NCI-H2081 treated with DMSO at 0.1 percent for 48 hours (cell line): ENCODE measurements at places on chromosomes 16 and 17.

DNA sequence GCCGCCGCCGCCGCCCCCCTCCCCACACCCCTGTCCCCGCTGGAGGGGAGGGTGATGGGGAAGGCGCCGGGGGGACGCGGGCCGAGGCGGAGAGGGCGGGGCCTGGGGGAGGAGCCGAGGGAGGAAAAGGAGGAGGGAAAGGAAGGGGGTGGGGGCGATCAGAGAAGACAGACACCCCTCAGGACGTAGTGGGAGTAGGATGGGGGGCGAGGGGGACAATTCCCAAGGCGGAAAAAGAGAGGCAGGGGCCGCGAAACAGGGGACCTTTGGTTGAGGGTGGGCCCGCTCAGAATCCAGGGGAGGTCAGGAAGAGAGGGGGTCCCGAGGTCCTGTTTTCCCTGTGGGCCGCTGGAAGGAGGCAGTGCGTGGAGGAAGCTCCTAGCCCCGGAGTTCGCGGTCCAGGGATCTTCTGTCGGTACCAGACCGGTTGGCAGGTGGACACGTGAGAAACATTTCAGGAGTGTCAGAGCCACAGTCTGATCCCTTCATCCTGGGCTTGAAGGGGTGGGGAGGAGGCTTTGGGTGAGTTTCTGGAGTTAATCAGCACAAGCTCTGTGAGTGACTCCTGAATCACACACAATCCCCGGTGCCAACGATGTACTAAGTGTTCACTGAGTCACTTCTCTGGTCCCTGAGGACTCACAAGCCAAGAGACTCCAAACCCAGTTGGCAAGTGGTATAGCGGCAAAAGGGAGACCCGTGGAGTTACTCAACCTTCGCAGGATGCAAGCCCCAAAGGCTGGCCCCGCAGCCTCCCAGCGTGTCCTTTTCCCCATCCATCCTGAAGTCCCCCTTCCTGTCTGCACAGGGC lies at the start of gene XYLT1:
Gene XYLT1, minus strand, starts transcription at position 53 of the 811 bp plus-strand sequence. CDS start 164 bp downstream, outside the sequence.
- DNase-seq, result no peak

- DNase-seq, result no peak
Observed at GRCh38 chr16:14013571-14014283, 57.4 kb upstream of the MRTFB start.

- no peak for DNase-seq
Observed at GRCh38 chr17:50203086-50203485, 1.7 kb upstream of the COL1A1 start.

- DNase-seq, result no peak
Observed at GRCh38 chr16:89582614-89583196, 7.1 kb downstream of the CPNE7 start.

GRCh38 chr16:87165885-87166284 lies 151.3 kb downstream of the C16orf95 start:
- no peak for DNase-seq

DNA sequence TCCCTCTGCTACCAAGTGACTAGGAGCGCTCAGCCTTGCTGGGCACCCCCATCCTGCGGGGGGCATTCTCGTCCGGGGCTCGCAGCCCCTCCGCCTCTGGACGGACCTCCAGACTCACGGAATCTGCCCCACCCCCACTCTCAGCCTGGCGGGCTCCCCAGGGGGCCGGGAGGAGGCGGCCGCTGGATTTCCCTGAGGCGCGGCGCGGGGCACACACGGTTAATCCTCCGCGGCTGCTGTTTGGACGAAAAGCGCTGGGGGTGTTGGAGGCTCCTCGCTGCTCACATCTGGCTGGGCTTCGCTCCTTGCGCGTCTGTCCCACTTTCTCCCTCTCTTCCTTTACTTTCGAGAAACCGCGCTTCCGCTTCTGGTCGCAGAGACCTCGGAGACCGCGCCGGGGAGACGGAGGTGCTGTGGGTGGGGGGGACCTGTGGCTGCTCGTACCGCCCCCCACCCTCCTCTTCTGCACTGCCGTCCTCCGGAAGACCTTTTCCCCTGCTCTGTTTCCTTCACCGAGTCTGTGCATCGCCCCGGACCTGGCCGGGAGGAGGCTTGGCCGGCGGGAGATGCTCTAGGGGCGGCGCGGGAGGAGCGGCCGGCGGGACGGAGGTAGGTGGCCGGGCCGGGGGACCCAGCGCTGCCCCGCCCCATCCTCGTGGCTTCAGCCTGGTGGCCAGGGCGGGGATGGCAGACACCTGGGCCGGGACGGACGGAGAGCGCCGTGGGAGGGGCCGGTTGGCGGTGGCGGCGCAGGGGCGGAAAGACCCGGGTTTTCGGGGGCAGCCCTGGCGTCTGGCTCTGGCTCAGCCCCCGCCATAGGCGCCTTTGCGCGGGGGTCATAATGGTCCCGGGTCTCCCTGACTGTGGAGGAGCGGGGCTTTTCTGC lies at the start of gene C1QTNF1:
Gene C1QTNF1, plus strand, starts transcription at position 284 of the 886 bp plus-strand sequence. CDS start 19,800 bp downstream, outside the sequence.
- DNase-seq, result no peak

- no peak for DNase-seq
Observed at GRCh38 chr17:50690887-50691549, 16.7 kb downstream of the ANKRD40 start.

DNA sequence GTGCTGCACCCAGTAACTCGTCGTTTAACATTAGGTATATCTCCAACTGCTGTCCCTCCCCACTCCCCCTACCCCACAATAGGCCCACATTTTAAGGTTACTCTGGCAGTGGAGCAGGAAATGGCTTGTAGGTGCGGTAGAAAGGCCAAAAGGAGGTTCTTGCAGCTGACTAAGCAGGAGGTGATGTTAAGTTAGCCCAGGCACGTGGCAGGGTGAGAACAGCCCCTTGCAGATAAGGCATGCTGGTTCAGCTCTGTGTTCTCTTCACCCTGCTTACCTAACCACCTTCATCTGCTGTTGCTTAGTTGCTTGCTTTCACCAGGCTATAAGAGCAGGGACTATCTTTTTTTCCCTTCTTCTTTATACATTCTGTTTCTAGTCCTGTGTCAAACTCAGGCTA lies 1082.8 kb upstream of the RBFOX1 start:
- DNase-seq, result no peak

DNA sequence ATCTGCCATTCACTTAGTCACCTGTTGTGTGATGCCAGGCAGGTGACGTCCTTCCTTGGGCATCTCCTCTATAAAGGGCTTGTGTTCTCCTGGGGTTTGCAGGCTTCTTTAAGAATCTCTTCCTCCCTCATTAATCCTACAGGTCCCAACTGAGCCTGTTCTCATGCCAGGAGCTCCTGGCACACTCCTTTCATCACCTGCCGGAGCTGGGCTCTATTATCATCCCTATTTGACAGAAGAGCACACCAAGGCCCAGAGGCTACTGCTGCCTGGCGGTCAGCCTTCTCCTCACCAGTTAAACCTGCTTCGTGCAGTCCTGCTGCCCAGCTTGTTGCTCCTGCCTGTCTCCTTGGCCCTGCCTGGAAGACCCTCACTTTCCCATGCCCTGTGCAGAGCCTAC lies 51.2 kb downstream of the RAI1 start:
- DNase-seq, result no peak

- no peak for DNase-seq
Observed at GRCh38 chr17:36932694-36933511, 4.4 kb upstream of the LHX1 start.

- no peak for DNase-seq
Observed at GRCh38 chr17:386141-386876, 33.7 kb upstream of the RPH3AL start.

DNA sequence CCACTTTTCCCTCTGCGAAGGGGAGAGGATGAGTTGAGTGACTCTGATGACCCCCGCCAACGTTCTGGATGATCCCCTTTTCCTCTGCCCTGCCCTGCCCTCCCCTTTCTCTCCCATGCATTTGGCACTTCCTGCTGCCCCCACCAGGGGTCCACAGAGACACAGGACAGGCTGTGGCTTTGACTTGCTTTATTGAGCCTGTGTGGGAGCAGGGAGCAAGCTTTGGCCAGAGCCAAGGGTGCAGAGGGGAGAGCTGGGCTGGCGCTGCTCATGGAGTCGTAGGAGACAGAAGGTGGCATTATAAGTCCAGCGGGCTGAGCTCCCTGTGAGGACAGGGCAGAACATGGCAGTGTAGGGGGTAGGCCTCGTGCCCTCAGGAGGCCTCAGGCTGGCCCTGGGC lies 1.6 kb downstream of the PPY start:
- DNase-seq, result no peak

GRCh38 chr17:37789021-37789565 lies 44.2 kb upstream of the HNF1B start:
- no peak for DNase-seq

- no peak for DNase-seq
Observed at GRCh38 chr16:85552980-85553435, 60.1 kb upstream of the GSE1 start.

- no peak for DNase-seq
Observed at GRCh38 chr16:54462151-54462651, 175.6 kb upstream of the IRX3 start.

DNA sequence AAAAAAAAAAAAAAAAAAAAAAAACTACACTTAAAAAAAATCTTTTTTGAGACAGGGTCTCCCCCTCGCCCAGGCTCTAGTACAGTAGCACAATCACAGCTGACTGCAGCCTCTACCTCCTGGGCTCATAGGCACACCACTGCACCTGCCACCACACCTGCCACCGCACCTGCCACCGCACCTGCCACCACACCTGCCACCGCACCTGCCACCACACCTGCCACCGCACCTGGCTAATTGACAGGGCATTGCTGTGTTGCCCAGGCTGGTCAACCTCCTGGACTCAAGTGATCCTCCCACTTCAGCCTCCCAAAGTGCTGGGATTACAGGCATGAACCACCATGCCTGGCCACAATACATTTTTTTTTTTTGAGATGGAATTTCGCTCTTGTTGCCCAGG lies 17.6 kb upstream of the WDR45B start:
- no peak for DNase-seq

DNA sequence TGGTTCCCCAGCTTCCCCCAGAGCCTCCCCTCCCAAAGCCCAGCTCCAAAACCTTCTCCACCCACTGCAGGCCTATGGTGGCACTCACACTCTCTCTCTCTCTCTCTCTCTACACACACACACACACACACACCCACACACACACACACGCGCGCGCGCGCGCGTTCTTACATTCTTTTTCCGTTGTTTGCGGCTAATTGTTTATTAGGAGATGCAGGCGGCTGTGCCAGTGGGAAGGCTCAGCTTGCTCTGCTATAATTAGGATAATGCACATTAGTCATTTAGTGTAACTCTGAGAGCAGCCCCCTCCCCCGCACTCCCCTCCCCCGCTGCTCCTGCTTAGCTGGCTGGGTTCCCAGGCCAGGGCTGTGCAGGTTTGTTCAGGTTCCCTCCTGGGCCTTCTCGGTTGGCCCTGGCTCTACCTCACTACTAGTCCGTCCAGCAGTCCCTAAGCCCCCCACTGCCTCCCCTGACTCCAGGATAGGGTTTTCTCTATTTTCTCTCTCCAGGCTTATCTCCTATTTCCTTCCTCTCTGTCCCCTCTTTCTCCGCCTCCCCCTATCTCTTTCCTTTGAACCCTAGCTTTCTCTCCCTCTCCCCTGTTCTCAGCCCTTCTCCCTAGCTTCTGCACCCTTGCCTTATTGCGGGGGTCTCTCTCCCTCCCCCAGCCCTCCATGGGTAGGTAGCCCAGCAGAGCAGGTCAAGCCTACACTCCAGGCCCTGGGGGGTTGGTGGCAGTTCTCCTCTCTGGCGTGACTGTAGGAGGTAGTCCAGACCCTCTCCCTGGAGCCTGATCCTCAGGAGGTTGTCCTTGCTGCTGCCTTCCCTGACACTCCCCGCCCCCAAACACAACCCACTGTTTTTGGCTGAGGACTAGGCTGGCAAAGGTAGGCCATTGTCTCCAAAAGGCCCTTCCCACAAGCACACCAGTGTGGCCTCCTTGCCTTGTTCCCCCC lies 34.0 kb downstream of the TMEM132E start:
- DNase-seq, result no peak

DNA sequence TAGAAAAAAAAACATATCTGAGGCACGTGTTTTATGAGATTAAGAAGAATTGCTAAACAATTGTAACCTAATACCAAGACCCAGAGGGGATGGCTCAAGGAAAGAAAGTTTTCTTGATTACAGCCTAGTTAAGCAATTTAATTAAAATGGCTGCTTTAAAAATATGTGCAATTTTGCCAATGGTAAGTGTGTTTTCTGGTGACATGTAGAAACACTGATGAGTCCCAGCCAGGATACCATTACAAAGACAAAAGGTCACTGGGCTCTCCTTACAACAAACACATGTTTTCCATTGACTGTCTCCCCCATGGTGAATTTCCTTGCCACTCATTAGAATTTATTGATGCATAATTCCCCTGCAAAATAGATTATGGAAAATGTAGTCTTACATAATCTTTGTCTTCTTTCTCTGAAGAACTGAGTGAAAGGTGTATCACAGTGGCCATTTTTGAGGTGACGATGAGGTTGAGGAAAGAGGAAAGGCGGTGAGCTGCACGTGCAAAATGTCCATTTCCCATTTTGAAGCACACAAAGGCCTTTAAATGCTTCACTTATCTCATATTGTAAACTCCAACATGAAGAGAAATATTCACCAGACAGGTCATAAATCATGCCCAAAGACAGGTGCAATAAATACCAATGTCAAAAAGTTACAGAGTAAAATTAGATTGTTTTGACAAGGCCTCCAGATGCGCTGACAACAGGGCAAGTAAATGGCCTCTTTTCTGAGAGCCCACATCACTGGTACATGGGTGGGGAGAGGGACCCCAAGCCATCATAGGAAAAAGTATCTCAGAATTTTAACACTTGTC lies 696.9 kb downstream of the KCNJ2 start:
- DNase-seq, result no peak

DNA sequence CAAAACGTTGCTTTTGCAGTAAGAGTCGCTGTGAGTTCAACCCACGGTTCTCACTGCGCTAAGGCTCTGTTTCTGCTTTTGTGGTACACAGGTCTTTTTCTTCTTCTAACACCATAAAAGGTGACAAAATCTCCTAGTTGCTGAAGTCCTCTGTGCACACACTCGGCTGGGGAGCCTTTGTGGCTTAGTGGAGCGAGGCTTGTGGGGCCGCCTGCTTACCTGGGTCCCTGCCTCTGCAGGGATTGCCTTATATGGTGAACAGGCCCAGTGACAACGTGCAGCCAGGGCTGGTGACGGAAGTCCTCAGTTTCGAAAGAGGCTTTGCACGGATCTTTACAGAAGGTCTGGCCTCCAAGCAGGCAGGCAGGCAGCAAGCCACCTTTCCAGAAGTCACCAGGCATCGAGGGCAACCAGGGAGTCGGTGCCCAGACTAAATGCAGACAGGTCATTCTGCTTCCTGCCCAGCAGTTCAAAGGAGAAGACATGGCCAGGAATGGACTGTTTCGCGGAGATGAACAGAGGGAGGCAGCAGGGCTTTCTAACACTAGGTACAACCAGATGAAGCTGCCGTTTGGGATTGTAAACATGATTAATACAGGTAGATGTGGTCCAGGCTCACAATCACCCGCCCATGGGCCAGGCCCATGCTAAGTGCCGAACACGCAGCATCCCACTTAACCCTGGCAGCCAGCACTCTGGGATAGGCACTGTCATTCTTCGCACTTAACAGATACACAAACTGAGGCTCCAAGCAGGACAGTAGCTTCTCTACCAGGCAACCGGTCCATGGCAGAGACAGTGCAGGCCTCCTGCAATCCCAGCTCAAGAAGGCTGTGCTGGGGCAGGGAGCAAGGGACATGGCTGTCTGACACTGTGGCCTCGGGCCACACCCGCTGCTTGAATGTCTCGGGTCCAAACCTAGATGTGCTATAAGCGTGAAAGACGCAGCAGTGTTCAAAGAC lies 10.7 kb upstream of the MEAK7 start:
- DNase-seq, result no peak
